ENCODE measurements at places on chromosomes 4 and X.

GRCh38 chr4:24195991-24196736 lies 306.3 kb upstream of the PPARGC1A start:
- DNase-seq: no peak

DNA sequence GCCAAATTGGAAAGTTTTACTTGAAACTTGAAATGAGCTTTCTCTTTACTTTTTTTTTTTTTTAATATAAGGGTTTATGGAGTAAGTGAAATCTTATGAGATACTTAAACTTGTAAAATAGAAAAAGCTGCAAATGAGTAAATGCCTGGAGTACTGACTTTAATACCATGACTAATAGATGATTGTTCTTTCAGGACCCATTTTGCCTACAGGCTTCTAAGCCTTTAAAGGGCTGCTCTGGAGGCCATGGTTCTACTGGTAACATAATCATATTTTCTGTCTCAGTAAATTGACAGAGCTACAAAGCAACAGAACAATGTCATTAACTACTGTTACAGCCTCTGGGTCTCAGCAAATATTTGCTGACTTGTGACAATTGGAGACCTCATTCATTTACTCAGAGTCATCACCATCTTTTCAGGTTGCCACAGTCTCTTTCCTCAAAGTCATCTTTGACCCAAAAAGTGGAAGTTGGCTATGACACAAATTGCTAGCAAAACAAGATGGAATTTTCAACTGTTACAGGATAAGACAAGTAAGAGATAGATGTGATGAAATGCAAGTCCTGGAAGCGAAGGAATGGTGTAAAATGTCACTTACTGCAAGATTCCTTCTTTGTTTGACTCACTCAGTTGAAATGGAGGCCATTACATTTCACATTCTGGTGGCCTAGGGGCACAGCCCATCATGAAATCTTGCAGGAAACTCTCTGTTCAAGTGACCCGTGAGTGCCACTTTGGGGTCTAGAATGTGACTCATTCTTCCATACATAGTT lies 132.7 kb downstream of the BTC start:
- DNase-seq: no peak

DNA sequence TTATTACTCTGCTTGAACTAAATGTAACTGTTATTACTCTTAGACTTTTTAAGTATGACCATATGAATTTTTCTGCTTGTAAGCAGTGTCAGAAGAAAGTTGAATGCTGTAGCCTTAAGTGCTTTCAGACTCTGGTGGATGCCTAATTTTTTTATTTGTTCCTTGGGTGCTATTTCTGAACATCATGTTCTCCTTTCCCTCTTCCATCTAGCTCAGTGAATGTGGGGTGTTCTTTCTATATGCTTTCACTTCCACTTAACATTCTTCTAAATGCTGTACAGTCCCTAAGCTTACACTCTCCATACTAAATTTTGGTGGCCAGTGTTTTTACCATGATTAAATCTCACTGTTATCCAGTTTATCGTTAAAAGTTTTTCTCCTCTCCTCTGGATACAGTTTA lies 3.6 kb downstream of the DCK start:
- no peak for DNase-seq

- DNase-seq: no peak
Measured at GRCh38 chr4:169246957-169247396, 23.8 kb downstream of the SH3RF1 start.

DNA sequence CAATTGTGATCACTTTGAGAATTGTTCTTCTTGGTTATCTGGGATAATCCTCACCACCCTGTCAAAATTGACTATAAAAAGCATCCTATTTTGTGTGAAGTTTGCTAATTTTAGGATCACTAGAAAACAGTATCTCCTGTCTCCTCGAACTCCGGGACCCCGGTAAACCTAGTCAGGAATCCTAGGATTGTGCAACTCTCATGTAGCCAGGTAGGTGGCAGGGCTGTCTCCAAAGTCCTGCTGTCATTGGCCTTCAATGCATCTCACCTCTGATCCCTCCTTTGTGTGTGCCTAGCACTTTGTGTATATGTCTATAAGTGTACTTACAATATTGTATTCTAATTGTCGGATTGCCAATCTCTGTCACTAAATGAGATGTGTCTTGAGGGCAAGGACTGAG lies 1564.8 kb downstream of the RPA4 start:
- no peak for DNase-seq

DNA sequence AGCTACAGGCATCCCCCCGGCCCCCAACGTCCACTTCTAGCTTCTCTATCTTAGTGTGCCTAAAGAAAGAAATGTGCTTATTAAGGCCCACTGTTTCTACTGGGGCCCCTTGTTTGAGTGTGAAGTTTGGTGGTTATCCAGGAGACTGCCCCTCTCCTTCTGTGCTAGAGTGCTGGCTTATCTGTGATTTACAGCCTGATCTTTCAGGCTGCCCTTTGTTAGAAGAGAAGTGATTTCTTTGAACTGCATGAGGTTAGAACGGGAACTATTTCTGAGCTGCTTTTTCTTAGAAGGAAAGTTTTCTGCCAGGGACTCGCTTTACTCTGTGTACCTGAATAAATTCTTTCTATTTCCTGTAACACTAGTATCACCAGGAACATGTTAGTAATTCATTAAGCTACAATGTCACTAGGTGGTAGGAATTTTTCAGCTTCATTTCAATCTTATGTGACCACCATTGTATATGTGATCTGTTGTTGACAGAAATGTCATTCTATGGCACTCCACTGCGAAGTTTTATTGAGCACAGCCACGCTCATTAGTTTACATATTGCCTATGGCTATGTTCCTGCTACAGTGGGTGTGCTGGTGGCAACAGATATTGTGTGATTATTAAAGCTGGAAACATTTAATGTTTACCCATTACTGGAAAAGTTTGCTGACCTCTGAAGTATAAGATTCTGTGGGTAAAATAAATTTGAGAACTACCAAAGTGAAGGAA lies 193.8 kb upstream of the CXorf51B start:
- no peak for DNase-seq

DNA sequence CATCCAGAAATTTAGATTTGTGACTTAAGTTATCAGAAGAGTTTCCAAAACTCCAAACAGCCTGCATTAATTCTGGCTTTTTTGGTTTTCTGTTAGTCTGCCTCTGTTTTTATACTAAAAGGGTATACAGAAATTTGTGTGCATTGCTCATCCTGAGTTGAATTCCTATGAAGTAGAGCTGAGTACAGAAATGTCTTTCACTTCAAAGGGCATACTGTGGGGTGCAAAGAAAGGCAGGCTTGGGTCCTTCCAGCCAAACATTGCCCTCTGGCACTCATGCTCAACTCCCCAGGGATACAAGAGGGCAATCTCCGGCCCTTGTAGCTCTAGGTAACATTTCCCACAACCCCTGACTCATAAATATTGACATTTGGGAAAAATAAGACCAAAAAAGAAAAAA lies 27.6 kb upstream of the TMEM184C start:
- no peak for DNase-seq

- DNase-seq: no peak
Measured at GRCh38 chr4:152158225-152158624, 377.7 kb downstream of the FBXW7 start.

DNA sequence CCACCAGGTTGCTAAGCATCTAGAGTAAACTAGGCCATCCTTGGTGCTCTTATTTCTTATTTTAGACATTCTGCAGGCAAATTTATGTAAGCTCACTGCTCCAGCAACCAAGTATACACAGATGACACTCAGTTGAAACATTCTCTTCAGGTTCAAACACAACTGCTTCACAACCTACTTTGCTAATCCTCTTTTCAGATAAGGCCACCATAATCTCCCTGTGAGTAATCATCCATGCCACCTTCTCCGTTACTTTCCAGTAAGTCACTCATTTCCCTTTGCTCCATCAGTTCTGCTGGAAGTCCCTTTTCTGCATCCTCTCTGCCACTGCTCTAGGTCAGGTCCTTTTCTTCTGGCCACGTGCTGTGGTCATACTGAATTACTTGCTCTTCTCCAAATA lies 120.2 kb upstream of the WDFY3 start:
- DNase-seq: no peak

DNA sequence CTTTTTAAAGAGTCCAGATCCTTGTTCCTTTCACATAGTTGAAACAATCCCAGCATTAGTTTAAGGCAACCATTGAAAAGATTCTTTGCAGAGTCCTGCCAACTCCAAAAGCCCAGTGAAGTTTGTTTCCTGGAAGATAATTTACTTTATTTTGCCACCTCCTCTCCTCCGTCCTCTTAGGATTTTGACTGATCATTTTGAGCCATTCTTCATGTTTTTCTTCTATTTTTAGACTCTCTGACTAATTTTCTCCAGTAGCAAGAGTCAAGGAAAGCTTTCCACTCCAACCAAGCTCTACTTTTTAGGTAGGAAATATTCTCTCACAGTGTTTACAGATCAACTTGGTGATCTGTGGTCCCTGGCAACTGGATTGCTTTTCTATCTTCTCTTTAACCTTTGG lies 10.3 kb downstream of the NCBP2L start:
- DNase-seq: no peak

DNA sequence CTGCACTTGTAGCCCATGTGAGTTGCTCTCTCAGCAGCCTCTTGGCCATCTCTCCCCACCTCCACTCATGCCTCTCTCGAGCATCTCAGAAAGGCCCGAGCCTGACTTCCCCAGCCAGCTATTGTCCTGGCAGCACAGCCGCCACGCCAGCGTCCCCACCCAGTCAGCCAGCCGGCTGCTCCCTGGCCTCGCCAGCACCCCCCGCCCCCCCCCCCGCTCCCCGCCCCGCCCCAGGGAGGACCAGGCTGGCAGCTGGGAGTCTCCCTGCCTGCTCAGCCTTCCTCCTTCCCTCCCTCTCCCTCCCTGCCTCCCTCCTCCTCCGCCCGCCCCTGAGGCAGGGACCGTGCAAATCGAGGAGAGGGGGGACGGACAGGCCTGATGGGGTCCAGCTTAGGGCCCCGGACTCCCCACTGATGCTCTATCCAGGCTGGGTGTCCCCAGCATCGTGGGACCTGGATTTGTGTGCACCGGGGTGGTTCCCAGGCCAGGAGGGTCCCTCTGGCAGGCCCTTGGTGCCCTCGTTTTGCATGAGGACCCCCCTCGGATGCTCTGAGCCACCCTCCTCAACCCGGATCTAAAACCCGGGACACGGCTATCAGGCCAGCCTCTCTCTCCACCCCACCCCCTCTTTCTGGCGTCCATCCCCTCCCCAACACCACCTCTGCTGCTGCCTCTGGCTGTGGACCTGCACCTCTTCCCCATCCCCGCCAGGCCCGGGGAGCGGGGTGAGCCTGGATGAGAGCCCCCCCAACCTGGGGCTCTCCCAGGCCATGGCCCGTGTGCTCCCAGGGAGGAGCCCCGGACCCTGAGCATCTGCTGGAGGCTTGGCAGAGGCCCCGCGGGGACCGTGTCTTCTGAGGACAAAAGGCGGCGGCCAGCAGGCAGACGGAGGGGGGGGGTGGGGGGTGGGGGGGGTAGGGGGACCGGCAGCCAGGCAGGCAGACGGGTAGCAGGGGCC lies at the start of gene GPR173:
TSS of gene GPR173 (plus strand) at position 621 of the 958 bp plus-strand sequence. CDS start 27,833 bp downstream, outside the sequence.
- no peak for DNase-seq

DNA sequence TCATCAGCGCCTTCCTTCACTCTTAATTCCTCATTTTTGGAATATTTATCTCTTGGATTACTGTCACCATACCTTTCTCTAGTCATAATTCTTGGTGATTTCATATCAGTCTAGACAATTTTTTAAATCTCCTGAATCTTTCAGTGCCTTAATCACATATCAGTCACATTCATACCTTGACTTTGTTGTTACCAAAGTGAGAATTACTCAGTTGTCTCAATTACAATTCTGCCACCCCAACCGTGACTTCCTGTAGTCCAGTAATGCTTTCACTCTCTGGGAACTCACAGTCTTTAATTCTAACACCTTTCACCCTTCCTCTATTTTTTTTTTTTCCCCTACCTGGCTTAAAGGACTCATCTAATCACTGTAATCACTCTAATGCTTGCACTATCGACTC lies 1275.3 kb upstream of the TENM3 start:
- DNase-seq: no peak

DNA sequence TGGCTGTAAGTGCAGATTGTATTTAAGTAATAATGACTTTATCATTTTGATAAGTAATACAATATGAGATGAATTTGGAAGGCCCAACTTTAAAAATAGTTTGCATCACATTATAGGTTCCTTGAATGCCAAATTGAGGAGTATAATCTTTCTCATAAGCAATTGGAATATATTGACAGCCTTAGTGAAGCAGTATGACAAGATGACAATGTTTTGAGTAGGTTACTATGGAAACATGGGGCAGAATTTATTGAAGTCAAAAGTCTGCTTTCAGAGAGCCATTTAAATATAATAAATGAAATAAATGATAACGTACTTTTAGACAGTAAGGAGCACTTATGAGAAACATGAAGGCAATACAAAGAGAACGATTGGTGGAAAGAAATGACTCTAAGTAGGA lies 776.4 kb downstream of the TECRL start:
- DNase-seq: no peak

- no peak for DNase-seq
Measured at GRCh38 chr4:167100120-167100519, 134.2 kb downstream of the SPOCK3 start.

- DNase-seq: no peak
Measured at GRCh38 chrX:152915541-152916241, 17.8 kb downstream of the ZNF185 start.

DNA sequence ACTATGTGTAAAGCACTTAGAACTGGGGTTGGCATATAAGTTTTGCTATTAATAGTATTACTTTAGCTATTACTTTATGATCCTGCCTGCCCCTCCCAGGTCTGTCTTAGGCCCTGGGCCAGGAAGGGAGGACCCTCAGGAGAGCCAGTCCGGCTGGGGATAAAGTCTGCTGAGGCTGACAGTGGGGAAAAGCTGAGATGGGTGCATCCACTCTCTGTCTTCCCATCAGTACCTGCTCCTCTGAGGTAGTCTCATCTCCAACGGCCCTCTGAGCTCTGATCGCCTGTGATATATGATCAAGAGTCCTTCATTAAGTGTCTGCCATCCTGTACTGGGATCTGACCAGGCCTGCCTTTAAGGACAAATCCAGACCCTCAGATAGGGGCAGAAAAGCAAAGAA lies 156.5 kb upstream of the PJA1 start:
- DNase-seq: no peak

GRCh38 chr4:10581022-10581421 lies 103.5 kb downstream of the CLNK start:
- no peak for DNase-seq

DNA sequence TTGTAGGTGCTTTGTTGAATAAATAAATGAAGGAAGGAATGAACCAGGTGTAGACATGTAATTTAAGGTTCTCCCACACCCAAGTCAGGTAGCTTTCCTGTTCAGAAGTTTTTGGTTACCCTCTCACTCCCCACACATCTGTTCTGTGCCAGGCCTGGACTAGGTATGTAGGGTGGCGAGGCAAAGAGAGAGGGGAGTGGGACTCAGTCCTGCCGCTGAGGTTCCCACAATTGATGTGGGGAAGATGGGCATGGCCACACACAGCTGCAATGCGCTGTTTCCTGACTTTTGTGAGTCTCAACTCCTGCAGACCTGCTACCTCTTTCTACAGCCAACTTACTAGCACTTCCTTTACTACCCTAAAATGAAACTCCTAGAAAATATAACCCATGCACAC lies 88.9 kb downstream of the RTL5 start:
- DNase-seq: no peak
